ENCODE measurements at places on chromosomes 7 and 10.

DNA sequence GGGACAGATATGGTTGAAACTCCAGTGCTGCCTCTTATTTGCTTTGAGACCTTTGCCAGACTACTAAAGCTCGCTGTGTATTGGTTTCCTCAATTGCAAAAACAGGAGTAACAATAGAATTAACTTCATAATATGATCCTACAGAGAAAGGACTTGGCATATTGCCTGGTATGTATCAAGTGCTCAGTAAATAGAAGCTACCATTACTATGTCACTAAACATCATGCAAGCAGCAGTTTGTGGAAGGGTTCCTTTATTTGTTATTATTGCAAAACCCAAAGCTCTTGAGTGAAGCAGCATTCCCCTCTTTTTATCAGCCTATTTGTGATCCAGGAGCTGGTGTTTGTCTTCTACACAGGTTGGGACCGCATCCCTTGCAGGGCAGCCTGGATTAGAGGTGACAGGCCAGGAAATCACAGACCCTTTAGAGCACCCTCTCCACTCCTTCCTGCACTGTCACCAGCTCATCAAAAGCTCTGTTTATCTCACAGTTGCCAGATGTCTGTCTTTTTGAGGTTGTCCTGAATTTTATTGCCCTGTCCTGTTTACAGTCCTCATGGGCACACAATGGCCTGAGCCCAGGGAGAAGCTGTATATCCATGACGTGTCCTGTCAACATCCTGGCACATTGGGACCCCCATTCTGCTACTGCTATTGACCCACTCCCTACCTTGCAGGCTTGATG lies 121.5 kb downstream of the SNX10 start:
- DNase-seq = no peak

DNA sequence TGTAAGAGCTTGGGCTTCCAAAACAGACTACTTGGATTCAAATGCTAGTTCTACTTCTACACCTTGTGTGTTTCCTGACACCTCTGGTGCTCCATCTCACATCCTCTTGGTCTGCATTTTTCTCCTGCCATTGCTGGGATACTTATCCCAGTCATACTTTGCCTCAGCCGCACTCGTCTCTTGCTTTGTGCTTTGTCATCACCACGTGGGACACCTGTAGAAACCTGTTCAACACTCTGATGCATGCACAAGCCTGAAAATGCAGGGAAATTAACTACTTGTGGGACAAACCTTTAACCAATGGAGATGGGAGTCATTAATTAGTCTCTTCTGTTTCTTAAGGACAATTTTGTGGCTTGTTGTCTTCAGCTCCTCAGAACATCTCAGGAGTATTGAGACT lies 94.2 kb upstream of the PHYHIPL start:
- no peak for DNase-seq

DNA sequence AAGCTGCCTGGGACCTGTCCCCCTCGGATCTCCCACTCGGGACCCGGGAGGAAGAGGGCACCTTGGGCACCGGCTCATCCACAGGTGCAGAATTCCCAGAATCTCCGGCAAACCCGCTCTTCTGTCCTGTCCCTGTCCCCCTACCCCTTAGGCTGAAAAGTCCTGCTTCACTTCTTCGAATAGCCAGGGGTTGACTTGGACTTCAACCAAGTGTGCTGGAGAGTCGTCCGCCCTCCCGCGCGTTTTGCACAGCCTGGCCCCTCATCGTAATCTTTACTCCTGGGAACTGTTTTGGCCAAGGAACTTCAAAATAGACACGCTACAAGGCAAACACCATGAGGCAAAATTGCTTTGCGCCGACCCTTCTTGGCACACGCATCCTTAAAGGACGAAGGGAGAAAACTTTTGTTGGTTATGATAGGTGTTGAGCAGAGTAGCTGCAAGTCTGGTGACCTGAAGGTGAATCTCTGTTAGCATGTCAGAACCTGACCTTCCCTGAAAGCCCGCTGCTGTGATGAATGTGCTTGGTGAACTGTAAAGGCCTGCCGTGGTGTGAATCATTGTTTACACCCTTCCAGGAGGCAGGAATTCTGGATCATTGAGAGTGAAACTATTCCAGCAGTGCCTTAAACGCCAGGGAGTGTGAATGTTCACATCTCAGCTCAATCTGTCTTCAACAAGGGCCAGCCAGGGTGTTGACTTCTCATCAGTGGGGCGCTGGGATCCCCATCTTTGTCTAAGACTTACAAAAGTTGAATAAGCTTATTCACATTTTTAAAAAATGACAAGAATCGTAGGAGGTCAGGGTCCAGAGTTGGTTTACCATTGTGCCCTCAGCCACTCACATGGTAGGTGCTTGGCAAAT lies 589 bp upstream of the RAPGEF5 start:
- no peak for DNase-seq

GRCh38 chr7:11726001-11726793 lies 105.8 kb downstream of the THSD7A start:
- no peak for DNase-seq

GRCh38 chr10:100743626-100744135 lies 1.7 kb upstream of the PAX2 start:
- peak; percentile 17 for DNase-seq

GRCh38 chr10:107022600-107023354 lies 141.7 kb downstream of the SORCS1 start:
- DNase-seq = no peak

Measured in stimulated activated CD8-positive, alpha-beta memory T cell treated with anti-CD3 and anti-CD28 coated beads, Interleukin-4, amount 100 ng/mL, for 1 hour (primary cell).